ENCODE measurements at places on chromosomes 16 and 17. TPM values are rescaled to one million over a fixed set of nuclear protein-coding genes. Genes with fewer than 3 reads are reported as not detected.

DNA sequence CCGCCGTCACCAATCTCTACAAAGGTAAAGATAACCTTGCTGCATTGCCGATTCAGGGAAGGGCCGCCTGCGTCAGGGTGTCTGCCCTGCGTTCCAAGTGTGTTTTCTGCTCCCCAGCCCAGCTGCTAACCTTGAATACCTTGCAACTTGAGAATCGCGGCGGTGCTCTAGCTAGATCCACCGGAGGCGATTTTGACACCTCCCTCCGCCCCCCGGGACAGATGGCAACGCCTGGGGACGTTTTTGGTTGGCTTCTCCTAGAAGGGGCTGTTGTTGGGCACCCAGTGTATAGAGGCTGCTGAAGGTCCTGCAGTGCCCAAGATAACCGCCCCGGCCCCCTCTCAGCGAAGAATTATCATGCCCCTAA is 1.5 kb downstream of the HAPSTR1 start:
- H3K27me3 ChIP-seq, result no peaks in the 10 kb centered on the region
- peaks cover 16% of the 10 kb centered on the region for H3K36me3 ChIP-seq

Gene BHLHA9
- not detected for total RNA-seq

Gene CMTM1
- total RNA-seq, result 7.8 TPM

GRCh38 chr17:75587675-75588595 is at the start of gene MYO15B:
TSS of gene MYO15B (plus strand) at chr17:75587800. CDS start at chr17:75588058, 258 bp downstream.
- no peak for DNase-seq
- H3K4me1 ChIP-seq, result peaks cover 3% of the 10 kb centered on the region
- H3K27me3 ChIP-seq, result peaks cover 4% of the 10 kb centered on the region

DNA sequence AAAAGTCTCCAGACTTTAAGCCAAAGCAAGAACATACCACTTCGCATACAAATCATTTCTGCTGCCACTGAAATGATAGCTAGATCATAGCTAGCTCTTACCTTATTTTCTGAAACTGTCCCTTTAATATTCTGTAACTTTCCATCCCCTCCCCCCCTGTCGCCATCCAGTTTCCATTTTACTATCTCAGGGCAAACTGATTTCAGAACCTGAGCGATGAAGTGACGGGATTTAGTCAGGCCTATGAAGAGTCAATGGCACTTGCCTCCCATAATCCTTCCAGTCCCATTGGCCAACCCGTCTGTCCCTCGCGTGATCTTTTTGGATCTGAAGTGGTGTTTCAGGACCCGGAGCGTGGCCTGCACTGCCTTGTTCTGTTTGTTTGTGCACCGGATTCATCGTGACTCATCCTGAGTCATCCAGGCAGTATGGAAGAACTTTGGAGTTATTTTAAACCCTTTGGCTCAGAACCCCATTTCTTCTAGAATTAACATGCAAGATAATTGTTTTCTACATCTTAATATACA is 199.8 kb upstream of the CHMP6 start:
- H3K27ac ChIP-seq, result peak overlapping the region; percentile 98
- peak overlapping the region; percentile 33 for H3K4me3 ChIP-seq
- no peak for DNase-seq
- peaks cover 5% of the 10 kb centered on the region for H3K36me3 ChIP-seq

Gene ARL16
- 41.7 TPM for total RNA-seq

DNA sequence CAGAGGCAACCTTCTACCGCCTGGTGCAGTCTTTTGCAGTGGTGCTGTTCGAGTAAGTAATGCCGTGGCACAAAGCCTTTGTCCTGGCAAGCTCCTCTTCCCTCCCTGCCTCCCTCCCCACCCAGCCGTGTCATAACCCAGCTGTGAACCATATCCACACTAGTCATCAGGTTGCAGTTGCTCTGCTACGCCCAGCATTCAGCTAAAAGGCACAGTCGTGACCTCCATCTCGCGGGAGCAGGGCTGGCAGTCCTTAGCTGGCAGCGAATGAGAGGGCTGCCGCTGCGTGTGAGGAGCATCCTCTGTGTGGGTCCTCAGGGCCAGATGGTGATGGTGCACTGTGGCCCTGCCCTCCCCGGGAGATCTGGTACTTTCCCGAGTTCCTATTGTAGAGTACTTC is 39.3 kb downstream of the CIBAR2 start:
- H3K4me1 ChIP-seq, result no peaks in the 10 kb centered on the region
- no peak for DNase-seq
- no peak overlapping the region for H3K27ac ChIP-seq
- H3K27me3 ChIP-seq, result no peaks in the 10 kb centered on the region

DNA sequence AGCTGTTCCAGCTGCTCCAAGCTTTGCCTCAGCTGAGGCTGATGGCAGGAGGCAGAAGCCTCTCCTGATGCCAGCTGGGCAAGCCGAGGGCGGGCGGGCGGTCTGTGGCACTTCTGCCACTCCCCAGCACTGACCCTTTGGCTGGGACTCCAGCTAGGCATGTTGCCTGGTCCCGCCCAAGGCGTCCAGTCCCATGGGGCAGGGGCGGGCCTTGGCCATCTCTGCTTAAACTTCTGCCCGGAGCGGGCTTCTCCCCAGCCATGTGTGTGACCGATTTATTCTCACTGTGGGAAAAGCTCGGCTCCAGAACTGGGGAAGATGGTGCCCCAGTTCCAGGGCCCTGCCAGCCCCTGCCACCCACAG is 349.1 kb downstream of the SEC14L1 start:
- no peak overlapping the region for H3K4me3 ChIP-seq
- H3K27me3 ChIP-seq, result no peaks in the 10 kb centered on the region
- H3K36me3 ChIP-seq, result peaks cover 26% of the 10 kb centered on the region
- peaks cover 16% of the 10 kb centered on the region for H3K4me1 ChIP-seq

- DNase-seq, result no peak
- H3K36me3 ChIP-seq, result peaks cover 6% of the 10 kb centered on the region
- peak overlapping the region; percentile 45 for H3K4me3 ChIP-seq
- peak overlapping the region; percentile 95 for H3K27ac ChIP-seq
Observed at GRCh38 chr17:28807925-28808634, 34.5 kb downstream of the FAM222B start.

- no peak for DNase-seq
- H3K36me3 ChIP-seq, result peaks cover 49% of the 10 kb centered on the region
- H3K4me1 ChIP-seq, result peaks cover 31% of the 10 kb centered on the region
- H3K4me3 ChIP-seq, result peak overlapping the region; percentile 28
- peak overlapping the region; percentile 82 for H3K27ac ChIP-seq
Observed at GRCh38 chr17:4175921-4176807, 33.2 kb downstream of the CYB5D2 start.

DNA sequence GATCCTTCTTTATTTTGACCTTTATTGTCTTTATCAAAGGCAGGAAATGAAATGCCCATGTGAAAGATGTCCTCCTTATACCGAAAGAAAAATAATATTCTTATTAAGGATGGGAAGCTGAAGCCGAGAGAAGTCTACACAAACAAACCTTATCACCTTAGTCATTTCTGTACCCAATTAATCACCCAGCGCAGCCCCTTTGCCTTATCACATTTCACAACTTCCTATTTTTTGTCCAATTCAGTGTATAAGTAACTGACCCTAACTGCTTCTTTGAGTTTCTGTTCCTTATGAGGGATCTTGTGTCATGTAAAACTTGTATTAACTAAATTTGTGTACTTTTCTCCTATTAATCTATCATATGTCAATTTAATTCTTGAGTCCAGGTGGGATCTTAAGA is 16.4 kb upstream of the CCL23 start:
- H3K4me3 ChIP-seq, result no peak overlapping the region
- H3K27me3 ChIP-seq, result peaks cover 2% of the 10 kb centered on the region
- no peaks in the 10 kb centered on the region for H3K36me3 ChIP-seq
- H3K4me1 ChIP-seq, result no peaks in the 10 kb centered on the region
- no peak for DNase-seq

Gene ZCCHC14
- 44.8 TPM for total RNA-seq
